ENCODE measurements at places on chromosomes 4 and X.

GRCh38 chr4:184766446-184766845 is 32.5 kb upstream of the CENPU start:
- no peak for DNase-seq

DNA sequence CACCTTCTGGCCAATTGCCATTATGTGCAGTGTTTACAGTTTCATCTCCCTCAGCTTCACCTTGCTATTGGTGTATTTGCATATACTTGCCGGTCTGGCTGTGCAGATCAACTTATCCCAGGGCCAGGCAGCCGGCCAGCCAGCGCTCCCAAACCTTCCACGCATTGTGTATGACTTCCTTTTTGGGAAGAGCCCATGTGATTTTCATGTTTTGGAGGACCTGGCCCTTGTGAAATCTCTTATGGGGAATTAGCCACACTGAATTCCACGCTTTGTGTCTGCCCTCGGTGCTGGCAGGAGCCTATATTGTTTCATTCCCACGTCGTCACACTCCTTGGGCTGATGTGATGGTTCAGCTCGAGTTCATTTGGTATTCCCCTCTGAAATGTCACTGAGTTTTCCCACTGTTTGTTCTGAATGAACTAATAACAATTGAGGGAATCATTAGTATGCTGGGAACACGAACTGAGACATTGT is 6.0 kb upstream of the PDLIM3 start:
- no peak for DNase-seq

DNA sequence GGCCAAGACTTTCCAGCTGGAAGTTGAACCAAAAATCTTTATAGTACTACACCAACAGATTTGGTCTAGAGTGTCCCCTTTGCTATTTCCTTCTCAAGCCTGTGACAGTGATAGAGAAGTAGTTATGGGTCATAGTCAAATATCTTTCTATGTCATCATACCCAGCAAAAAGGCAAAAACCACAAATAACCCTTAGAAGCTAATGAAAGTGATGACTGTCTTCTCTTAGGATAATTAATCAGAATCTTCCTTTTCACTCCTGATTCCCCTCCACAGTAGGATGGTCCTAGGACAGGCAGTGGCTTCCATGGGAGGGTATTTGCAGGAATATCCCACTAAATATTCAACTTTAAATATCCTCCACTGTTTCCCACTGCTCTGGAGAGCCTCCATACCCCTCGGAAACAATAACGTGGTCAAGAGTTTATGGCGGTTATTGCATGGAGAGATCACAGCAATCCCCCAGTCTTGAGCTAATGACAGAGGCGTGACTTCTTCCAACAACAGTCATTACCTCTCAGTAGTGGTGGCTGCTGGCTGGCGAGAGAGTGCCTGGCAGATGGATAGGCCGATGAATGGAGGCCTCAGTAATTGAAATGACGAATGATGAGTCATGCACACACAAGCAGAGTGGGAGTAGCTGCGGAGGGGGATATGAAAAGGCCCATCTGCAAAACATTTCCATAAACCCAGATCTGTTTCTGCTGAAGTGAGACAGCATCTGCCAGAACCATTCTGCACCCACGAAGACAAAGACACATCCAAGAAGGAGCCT is 154.9 kb downstream of the STK32B start:
- DNase-seq, result no peak

DNA sequence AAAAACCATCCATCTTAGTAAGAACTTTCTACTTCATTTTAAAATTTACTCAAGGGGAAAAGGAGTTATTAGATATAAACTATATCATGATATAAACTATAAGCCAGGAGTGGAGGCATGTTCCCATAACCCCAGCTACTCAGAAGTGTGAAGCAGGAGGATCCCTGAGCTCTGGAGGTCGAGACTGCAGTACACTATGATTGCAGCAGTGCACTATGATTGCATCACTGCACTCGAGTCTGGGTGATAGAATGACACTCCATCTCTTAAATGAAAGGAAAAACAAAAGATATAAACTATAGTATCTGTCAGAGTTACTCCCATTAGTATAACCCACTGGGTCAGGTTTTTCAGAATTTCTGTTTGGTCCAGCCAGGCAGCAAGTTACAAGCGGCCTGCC is 47.6 kb downstream of the RPS3A start:
- DNase-seq, result no peak

DNA sequence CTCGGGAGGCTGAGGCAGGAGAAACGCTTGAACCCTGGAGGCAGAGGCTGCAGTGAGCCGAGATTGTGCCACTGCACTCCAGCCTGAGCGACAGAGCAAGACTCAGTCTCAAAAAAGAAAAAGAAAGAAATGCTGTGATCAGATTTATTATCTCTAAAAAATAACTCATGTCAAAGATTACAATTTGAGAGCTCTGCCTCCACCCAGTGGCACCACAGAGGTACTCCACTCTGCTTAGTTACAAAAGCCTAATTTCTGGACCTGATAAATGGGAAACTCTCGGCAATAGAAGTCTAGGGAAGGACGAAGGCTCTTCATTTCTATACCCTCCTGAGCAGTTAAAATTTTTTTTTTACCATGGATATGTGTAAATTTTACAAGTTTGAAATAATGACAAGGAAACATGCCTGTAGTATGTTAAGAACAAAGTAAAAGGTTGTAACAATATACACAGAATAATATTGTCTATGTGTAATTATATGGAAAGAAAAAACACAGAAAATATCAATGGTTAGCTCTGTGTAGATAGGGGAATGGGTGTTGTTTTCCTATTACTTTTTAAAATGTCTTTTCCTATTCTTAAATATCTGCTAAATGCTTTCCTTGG is 149.8 kb downstream of the STIM2 start:
- peak; percentile 48 for DNase-seq

- no peak for DNase-seq
Measured at GRCh38 chr4:17082186-17082585, 183.7 kb upstream of the LDB2 start.

- no peak for DNase-seq
Measured at GRCh38 chr4:129146639-129147038, 50.7 kb downstream of the C4orf33 start.

- peak; percentile 13 for DNase-seq
Measured at GRCh38 chrX:28847423-28847822, 260.2 kb downstream of the IL1RAPL1 start.

DNA sequence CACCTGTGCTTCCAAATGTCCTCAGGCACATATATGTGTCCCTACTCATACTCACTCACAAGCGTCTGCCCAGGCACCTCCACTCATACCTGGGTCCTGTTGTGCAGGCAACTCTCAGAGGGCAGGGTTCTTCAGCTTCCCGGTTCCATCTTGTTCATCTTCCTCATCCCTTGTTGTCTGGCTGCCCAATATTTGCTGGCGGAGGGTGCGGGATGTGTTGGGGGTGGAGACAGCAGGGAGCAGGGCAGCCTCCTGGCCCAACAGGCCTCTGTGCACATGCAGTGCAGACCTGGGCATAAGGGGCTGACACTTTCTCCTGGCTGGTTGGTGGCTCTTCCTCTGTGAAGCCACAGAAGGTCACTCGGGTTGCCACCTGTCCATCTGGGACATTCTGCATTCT is 32.1 kb downstream of the NBDY start:
- DNase-seq, result no peak

- DNase-seq, result no peak
Measured at GRCh38 chrX:20350596-20350995, 83.9 kb upstream of the RPS6KA3 start.

- DNase-seq, result no peak
Measured at GRCh38 chr4:173061160-173061559, 107.5 kb upstream of the GALNT7 start.

DNA sequence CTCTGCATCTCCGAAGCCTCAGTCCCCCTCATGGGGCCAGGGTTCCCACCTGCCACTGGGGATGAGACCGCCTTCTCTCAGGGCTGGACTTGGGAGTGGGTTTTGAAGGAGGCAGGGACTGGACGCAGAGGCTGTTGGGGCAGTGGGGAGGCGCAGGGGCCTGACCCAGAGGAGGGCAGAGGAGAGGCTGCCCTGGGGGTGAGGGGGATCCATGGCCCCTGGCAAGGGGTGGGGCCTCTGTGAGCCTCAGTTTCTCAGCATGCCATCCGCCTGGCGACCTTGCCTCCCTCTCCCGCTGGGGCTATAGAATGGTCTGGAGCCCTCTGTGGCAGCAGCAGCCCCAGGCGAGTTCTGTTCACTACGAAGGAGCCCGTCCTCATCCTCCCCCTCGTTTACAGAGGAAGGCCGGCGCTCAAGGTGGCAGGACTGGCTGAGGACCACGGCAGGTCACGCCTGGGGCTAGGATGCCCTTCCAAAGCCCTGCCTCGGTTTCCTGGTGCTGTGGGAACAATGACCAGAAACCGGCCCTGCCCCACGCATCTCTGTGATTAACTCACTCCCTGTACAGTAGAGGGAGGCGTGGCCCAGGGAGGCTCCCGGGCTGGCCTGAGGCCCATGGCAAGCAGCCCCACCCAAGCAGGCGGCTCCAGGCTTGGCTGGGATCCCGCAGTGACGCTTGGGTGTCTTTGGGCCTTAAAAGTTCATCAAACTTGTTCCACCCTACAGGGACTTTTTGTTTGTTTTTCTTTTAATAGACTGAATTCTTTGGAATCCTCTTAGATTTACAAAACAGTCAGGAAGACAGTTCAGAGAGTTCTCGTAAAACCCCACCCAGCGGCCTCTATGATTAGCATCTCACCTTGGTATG is 16.0 kb upstream of the SH3TC1 start:
- DNase-seq, result no peak

DNA sequence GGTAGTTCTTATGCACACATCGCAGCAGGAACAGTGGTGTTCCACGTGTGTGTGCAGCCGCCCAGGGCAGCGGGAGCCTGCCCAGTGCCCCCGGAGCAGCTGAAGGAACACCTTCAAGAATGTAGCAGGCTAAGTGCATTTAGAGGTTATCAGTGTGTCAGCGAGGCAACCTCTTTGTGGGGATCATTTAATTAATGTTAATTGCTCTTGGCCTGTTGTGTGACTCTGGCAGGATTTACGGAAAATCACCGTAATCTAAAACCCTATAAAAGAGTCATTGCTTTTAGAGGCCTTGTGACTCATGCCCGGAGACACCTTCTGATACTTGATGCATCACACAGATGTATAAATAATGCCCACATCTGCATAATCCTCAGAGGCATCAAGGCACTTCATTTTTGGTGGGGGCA is 47.3 kb upstream of the GATB start:
- DNase-seq, result no peak

GRCh38 chr4:126318376-126318775 is 1003.6 kb downstream of the FAT4 start:
- no peak for DNase-seq
